NCI-H1105 (cell line): ENCODE measurements at places on chromosomes 12 and 14.

GRCh38 chr12:58262796-58263195, 321.4 kb downstream of the ATP23 start:
- no peak for DNase-seq

GRCh38 chr12:27635349-27635972, 60.8 kb upstream of the REP15 start:
- peak; percentile 9 for DNase-seq

DNA sequence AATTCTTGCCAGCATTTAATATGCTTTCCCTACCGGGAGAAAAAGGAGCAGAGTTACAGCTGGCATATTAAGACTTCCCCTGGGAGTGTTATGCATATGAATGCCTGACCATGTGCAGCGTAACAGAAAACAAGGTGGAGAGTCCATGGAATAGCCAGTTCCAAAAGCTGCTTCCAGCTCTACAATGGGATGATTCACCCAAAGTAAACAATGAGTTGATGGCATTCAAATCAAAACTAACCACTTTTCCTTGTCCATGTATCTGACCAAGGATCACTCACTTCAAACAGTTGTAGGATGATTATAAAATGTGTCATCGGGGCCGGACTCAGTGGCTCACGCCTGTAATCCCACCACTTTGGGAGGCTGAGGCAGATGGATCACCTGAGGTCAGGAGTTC, 48.1 kb upstream of the BICDL1 start:
- DNase-seq, result no peak

GRCh38 chr14:100062590-100062989, 2.6 kb upstream of the EVL start:
- no peak for DNase-seq
